ENCODE measurements at places on chromosomes 7 and 10. TPM values are rescaled to one million over a fixed set of nuclear protein-coding genes. Genes with fewer than 3 reads are reported as not detected.

The CTAGE4 gene
- 3.7 TPM for polyA plus RNA-seq

The SOSTDC1 gene
- polyA plus RNA-seq: 58.9 TPM

The MMP21 gene
- 0.26 TPM for polyA plus RNA-seq

The PGAM2 gene
- 1.7 TPM for polyA plus RNA-seq

The GPR15LG gene
- 0.17 TPM for polyA plus RNA-seq

The HDAC9 gene
- 8.8 TPM for polyA plus RNA-seq

The HSPA12A gene
- 56.2 TPM for polyA plus RNA-seq

The HMX2 gene
- polyA plus RNA-seq: 1.5 TPM

DNA sequence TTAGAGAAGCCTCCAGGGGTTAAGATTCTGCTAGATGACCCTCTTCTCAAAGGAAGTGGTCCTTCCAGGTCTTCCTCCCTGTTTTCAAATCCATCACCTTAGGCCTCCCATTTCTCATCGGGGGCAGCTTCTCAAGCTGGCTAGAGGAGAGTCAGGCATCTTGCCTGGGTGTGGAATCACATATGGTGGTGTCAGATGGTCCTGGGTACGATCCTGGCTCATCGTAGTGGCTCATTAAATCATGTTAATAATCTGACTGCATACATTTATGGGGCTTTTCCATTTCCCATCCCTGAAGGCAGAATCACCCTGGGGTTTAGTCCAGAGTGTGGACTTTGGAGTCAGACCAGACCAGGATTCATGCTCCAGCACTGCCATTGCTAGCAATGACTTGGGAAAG lies 132.6 kb downstream of the RPS24 start:
- DNase-seq: no peak

GRCh38 chr7:38550836-38551235 lies 80.3 kb downstream of the AMPH start:
- DNase-seq: no peak

- no peak for DNase-seq
Measured at GRCh38 chr7:24229481-24230226, 54.3 kb upstream of the NPY start.

DNA sequence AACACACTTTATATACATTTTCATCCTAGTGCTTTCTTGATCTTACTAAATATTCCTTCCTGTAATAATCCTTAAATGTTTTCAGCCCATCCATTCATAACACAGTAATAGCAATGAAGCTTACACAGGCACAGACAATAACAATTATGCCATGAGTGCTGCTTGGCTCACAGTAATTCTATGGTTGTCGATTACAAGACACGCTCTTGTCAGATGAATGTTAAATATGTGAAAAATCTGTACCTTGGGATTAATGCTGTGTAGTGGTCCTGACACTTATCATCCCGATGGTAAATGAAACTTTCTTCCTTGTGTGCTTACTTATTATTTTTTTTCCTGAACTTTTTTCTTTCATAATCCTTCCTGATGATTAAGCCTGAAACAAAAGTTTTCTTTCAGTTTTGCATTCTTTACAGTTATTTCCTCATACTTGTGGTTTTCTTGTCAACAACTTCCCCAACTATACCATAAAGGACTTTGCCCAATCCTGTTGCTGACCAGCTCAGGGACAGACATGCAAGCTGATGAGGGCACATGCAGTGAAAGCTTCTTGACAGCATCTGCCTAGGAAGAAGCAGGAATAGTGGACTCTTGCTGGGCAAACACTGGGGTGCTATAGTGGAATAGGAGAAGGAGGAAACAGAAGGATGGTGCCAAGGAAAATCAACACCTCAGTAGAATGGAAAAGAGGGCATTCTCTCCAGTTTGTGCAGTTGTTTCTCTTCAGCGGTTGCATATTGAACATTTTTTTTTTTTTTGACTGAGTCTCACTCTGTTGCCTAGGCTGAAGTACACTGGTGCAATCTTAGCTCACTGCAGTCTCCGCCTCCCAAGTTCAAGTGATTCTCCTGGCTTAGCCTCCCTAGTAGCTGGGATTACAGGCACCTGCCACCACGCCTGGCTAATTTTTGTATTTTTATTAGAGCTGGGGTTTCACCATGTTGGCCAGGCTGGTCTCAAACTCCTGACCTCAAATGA lies 6.7 kb upstream of the MGAM2 start:
- no peak for DNase-seq

GRCh38 chr7:29485339-29486190 lies 78.1 kb upstream of the PRR15 start:
- DNase-seq: no peak

- DNase-seq: no peak
Measured at GRCh38 chr7:129263168-129263567, 38.3 kb downstream of the AHCYL2 start.

- no peak for DNase-seq
Measured at GRCh38 chr10:52664629-52665028, 108.0 kb downstream of the MBL2 start.

DNA sequence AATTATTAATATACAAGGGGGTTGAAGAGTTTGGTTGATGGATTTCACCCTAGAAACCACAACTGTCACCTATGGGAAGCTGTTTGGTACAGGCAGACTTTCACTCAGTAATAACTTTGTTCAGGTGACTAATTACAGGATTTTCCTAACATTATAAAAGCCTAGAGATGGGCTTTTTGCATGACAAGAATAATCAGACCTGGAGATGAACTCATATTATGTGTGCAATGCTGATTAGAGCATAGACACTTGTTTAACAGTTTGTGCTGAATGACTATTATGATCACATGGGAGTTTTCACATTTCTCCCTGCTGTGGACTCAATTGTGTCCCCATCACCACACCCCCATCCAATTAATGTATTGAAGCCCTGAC lies 90.2 kb upstream of the STEAP4 start:
- no peak for DNase-seq

GRCh38 chr10:102763037-102763607 lies 19.4 kb downstream of the WBP1L start:
- DNase-seq: no peak

GRCh38 chr10:4902571-4903011 lies 60.6 kb upstream of the AKR1C1 start:
- no peak for DNase-seq

DNA sequence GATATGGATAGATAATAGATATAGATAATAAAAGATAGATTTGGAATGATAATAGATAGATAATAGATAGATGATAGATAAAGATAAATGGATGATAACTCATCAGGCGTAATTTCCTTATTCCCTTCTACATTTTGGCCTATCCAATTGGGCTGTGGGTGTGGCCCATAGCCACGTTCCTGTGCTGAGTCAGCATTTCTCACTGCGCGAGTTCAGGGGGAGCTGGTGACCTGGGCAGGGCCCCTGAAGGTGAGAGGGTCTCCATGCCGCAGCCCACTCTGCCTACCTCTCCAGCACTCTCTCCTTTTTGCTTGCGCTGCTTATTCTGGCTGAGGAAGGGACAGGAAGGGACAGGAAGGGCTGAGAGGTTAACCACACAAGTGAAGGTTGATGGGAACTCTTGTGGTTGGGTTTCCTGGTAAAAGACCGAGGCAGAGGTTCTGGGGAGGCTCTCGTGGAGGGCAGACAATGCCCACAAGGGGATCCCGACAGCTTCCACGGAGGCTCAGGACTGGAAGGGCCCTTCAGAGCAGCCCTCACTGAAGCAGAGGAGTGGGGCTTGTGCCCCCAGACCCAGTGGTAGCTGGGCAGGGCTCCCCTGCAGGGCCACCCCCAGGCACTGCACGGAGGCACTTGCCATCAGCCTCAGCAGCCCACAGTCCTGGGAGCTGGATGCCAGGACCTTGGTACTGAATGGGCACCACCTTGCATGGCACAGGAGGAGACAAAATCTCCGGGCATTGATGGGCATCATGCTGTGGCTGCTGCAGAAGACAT lies 247.3 kb upstream of the PITRM1 start:
- DNase-seq: no peak

- DNase-seq: no peak
Measured at GRCh38 chr10:106424054-106424453, 740.5 kb downstream of the SORCS1 start.

DNA sequence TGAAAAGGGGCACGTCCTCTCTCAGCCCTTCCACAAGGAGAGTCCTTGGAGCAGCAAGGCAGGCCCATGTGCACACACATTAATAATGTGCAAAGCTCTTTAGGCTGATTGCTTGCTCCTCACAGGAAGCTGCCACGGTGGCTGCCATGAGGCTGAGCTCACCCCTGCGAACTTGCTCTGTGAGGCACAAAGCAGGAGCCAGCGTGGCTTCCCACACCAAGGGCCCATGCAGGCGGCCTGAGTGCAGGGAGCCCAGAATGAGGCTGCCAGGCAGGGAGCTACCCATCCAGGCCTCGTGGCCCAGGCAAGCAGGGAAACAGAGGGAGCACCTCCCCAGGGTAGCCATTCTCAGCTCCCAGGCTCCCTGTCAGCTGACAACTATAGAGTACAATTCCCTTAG lies 242.9 kb downstream of the GRID1 start:
- no peak for DNase-seq

DNA sequence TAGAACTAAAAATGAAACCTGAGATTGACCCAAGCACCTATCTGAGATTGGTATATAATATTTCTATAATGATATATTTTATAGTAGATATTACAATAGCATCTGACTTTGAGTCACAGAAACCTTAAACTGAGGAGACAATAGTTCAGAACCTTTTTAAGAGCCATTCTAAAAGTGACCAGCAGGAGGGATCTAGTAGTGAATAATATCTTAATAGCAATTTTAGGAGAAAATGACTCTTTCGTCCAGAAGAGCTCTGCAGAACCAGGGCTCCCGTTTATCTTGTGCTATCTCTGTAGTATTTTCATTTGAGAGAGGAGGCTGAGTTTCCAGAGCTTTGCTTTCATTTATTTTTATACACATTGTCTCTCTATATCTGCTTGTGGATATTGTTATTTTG lies 68.1 kb downstream of the PODXL start:
- DNase-seq: no peak

DNA sequence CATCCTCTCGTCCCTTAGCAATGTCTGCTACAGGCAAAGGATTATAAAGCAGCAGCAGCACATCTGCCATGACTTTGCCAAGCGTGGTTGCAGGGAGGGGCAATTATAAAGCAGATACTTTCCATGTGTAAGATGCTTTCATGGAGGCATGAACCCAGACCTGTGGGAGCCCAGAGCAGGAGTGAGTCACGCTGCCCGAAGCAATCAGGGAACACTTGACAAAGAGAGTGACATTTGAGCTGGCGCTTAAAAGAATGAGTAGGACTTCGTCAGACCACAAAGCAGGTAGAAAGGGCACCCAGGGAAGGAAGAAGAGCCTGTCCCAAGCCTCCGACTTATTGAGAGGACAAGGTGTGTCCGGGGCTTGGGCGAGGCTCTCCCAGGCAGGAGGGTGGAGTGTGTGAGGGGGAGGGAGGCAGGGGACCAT lies 147.2 kb downstream of the MYOF start:
- DNase-seq: no peak

DNA sequence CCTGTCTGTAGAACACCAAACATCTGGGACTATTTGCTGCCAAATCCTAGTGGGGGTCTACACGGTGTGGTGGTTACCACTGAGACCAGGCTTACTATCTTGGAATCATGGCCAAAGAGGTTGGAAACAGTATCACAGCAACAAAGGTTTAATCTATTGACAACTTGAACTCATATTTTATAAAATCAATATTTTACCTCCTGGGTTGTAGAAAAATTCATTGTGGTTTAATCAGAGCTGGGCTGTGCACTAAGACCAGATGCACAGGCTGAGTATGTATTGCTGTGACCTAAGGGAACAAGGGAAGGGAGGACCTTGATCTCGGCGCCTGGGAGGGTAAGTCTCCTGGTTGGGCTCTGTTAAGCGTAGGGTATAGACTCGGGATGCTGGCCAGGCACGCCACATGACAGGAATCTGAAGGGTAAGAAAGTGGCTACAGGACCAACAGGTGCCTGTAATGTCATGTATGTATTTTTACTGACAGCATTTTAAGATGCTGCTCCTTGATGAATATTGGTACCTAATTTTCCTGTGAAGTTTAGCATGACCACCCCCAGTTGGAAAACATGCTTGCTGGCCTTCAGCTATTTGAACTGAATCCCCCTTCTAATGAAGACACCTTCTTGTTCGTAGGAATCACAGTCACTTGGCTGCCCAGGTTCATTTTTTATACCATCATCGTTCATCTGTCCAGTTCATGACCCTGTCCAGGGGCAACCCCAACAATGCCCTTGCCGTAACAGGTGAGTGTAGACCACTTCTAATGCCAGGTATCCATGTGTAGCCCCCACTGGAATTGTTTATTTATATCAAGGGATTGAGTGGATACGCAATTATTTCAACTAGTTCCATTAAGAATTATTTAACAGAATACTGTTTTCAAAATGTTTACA lies 79.5 kb downstream of the EZH2 start:
- DNase-seq: no peak

DNA sequence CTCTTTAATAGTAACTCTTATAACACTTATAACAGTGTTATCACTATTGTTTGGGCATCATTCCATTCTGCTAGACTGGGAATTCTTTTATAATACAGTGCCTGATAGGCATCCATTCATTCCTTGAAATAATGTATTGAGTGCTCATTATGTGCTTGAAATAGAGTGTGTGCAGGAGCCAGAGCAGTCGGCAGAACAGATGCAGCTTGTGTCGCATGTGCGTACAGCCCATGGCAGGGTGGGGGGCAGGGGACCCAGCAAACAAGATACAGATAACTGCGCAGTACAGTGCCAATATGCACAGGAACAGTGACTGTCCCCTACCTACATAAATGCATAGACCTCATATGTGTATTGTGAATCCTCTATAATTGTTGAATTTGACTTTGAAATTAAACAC lies 99.3 kb downstream of the KAT6B start:
- DNase-seq: no peak

All from renal cortex interstitium (tissue), 15 donors.